Calu3 (cell line): ENCODE measurements at places on chromosomes 1 and 21. TPM values are rescaled to one million over a fixed set of nuclear protein-coding genes. Genes with fewer than 3 reads are reported as not detected.

CAMK2N1 gene
- total RNA-seq = 56.0 and 66.0 TPM in 2 replicates

DNA sequence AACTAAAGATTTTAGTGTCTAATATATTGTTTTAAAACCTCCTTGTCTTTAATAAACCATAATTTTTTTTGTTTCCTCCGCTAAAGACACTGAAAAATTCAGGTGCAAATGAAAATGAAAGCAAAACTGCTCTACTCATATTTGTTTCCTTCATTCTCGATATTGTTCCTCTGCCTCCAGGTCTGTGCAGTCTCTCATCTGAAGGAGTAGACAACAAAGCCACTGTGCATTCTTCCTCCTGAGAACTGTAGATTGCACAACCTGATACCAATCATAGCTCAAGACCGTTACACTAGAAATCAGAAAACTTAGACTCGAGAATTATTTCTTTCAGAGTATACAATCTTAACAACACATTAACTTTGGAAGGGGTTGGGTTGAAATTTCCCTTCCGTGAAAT, 373.1 kb upstream of the CXADR start:
- peak overlapping the region; percentile 91 for H3K27ac ChIP-seq
- peak overlapping the region; percentile 86 for H3K4me3 ChIP-seq
- DNase-seq = no peak
- H3K4me1 ChIP-seq = no peaks in the 10 kb centered on the region
- no peaks in the 10 kb centered on the region for H3K27me3 ChIP-seq
- H3K36me3 ChIP-seq = peaks cover 6% of the 10 kb centered on the region

DNA sequence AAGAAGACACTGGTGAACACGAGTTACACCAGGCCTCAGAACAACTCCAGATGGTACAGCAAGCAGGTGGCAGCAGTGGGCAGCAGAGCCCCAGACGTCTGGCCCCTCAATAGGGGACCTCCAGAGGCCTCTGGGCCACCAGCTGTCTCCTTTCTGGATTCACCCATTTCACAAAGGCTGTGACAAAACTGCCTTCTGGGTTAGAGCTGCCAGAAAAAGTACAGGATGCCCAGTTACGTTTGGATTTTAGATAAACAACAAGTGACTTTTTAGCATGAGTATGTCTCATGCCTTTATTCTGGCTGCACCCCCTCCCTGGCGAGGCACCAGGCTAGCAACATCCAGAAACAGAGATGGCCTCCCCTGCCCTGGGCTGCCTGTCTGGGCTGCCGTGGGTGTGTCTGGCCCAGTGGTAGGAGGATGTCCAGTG, 30.1 kb downstream of the ITPKB start:
- H3K36me3 ChIP-seq = peaks cover 7% of the 10 kb centered on the region
- no peaks in the 10 kb centered on the region for H3K4me1 ChIP-seq
- H3K27ac ChIP-seq = no peak overlapping the region
- H3K27me3 ChIP-seq = no peaks in the 10 kb centered on the region

CR2 gene
- 0.83 and 2.6 TPM in 2 replicates for total RNA-seq

RHEX gene
- 75.1 and 88.9 TPM in 2 replicates for total RNA-seq

SPATA1 gene
- 0.52 and 0.73 TPM in 2 replicates for total RNA-seq

DNA sequence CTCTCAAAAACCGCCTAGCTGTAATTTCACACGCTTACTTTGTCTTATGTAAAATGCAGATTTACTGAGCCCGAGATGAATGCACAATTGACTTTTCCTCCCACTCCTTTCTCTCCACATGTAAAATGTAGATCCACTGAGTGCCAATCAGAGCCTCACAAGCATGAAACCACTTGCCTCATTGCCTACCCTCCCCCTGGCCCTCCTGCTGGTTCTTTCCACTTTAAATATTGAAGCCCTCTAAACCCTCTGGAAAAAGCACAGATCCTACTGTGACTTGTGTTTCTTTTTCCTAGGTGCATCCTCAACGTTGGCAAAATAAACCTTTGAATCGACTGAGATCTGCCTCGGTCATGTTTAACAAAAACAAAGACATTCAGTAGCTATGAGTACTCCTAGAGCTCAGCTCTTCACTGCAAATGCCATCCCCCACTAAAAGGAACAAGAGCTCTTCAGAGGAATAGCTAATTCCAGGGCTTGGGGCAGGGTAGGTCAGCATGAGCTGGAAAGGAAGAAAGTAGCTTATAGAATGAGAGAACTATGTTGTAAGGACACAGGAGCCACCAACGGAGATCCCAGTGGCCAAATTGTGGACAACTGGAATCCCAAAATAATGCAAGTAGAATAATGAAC, 365.5 kb upstream of the RUNX1 start:
- no peak overlapping the region for H3K4me3 ChIP-seq
- H3K27ac ChIP-seq = no peak overlapping the region
- no peaks in the 10 kb centered on the region for H3K4me1 ChIP-seq
- no peaks in the 10 kb centered on the region for H3K27me3 ChIP-seq
- H3K36me3 ChIP-seq = no peaks in the 10 kb centered on the region
- DNase-seq = no peak

SPSB1 gene
- 4.9 and 5.8 TPM in 2 replicates for total RNA-seq

DNA sequence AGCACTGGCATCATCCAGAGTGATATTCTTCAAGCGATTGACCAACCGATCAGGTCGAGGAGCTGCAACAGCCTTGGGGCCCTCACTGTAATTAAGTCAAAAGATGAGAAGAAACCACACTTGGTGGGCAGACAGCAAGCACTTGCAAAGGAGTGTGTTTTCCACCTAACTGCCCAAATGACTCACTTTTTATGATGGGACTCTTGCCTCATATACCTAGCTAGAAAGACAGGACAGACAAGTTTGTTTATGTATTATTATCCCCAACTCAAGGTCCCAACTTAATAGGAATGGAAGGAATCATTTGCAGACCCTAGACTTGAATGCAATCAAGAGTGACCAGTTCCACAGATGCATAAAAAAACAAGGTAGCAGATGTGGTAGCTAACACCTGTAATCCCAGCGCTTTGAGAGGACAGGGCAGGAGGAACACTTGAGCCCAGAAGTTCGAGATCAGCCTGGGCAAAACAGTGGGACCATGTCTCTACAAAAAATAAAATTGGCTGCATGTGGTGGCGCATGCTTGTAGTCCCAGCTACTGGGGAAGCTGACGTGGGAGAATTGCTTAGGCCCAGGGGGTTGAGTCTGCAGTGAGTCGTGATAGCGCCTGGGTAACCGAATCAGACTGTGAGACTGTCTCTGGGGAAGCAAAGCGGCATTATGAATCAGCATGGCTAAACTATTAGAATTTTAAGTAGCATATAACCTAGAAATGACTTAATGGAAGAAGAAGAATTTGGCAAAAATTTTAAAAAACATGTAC, 2.3 kb upstream of the NRAS start:
- DNase-seq = no peak
- H3K4me1 ChIP-seq = no peaks in the 10 kb centered on the region
- H3K27ac ChIP-seq = no peak overlapping the region
- H3K27me3 ChIP-seq = no peaks in the 10 kb centered on the region
- H3K36me3 ChIP-seq = peaks cover 53% of the 10 kb centered on the region
- no peak overlapping the region for H3K4me3 ChIP-seq

DNA sequence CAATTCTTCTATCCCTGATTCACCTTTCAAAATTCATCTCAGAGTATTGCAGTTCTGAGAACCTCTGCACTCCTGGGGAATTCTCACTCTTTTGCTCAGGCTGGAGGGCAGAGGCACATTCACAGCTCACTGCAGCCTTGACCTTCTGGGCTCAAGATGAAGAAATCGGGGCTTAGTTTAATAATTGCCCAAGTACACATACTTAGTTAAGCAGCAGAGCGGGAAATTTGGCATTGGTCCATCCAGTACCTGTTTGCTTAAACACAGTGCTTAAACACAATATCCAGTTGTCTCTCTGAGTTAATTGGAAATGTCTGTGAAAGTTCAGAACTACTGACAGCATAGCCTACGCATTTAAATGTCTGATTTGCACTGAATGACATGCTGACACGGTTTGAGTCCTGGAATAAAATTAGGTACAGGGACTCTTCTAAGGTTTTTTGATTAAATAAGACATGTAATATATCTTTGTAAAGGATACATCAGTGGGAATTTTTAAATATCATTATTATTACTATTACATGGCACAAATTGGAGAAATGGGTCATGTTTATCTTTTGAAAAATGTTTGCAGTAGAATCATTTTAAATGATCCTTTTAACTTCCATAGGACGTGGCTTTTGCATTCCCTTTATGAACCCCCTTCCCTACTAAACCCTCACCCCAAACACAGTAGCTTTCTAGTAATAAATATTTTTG, 337.4 kb downstream of the SRGAP2C start:
- peaks cover 18% of the 10 kb centered on the region for H3K4me1 ChIP-seq
- peaks cover 16% of the 10 kb centered on the region for H3K36me3 ChIP-seq
- H3K27me3 ChIP-seq = no peaks in the 10 kb centered on the region
- no peak overlapping the region for H3K4me3 ChIP-seq
- DNase-seq = peak; percentile 57
- peak overlapping the region; percentile 36 for H3K27ac ChIP-seq
